ENCODE measurements at places on chromosomes 7 and 10.

DNA sequence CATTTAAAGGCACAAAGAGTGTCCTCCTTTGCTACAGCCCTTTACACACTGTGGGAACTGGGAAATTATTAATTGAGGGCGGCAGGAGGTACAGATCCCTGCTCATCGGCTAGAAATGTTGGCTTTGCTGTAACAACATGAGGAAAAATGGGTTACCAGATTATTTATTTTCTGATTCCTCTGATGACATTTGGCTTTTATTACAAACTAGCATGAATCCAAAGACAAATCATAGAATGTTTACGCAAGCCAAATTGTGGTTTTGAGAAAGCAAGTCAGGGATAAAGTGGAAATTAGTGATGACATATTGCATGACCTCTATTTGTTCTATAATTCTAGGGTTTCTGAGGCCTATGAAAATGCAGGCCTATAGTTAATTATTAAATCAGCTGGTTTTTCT is 126.1 kb upstream of the TMEM196 start:
- no peak for DNase-seq

DNA sequence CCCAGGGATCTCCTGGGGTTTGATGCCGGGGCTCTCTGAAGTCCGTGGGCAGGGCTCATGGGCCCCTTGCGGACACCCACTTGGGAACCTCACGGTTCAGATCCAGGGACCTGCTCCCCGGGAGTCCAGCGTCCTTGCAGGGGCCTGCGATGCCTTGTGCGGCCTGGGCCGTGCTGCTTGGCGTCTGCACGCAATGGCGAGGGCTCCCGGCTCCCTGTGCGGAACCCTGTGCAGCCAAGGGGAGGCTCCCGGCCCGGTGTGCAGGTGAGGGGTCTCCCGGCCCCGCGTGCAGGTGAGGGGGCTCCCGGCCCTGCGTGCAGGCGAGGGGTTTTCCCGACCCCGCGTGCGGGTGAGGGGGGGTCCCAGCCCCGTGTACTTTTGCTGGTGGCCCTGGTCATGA is 146.7 kb downstream of the DNAJB6 start:
- no peak for DNase-seq

- DNase-seq = no peak
These were observed 171.3 kb downstream of the FZD1 start for GRCh38 chr7:91435381-91436059.

DNA sequence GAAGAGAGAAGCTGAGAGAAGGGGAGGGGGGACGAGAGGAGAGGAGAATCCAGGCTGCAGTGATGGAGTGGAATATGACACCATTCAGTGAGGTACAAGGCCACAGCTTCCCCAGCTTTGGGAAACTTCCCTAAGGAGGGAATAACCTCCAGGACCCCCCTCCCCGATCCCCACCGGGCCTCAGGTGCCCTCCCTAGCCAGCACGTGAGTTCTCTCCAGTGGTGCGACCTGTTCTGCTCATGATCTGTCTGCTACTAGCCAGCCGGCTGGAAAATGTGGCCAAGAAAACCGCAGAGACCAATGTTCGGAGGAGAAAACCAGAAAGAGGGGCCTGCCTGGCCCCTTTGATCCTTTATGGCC is 39.9 kb upstream of the AGK start:
- no peak for DNase-seq

GRCh38 chr7:6658618-6659345 is 21.7 kb downstream of the ZNF316 start:
- no peak for DNase-seq

DNA sequence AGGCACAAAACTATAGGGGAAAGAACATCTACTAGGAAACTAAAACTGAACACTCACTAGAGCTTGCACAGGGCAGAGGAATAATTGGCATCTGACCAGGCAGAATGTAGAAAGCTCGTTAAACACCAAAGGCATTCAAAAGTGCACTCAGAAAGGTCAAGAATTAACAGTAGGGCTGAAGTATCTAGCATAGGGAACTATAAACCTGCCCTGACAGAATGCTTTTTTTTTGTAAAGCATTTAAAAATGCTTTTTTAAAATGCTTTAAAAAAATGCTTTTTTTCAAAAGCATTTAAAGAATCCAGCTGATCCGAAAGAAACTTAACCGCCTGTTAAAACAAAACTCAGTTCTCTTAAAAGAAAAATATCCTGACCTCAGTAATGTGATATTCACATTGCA is 74.6 kb upstream of the EGFR start:
- DNase-seq = no peak
